Activated CD4-positive, CD25-positive, alpha-beta regulatory T cell treated with anti-CD3 and anti-CD28 coated beads, Interleukin-2, amount 50 U/mL, for 16 hours (primary cell): ENCODE measurements at places on chromosomes 7 and 10.

DNA sequence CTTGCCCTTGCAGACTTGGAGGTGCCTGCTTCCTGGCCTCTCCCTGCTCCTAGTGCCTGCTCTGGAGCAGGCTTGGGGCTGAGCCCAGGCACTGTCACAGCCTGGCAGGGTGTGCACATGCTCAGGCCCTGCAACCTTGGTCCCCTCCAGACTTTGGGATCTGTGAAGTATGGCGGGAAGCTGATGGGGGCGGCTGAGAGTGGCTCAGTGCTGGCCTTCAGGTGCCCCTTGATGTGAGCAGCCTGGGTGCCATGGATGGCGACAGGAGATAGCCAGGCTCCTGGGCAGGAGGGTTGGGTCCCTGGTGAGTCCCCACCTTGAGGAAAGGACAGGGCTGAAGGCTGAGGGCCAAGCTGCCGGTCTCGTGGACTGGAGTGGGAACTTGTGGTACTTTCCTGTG is 700.4 kb upstream of the KCND2 start:
- no peak for DNase-seq

DNA sequence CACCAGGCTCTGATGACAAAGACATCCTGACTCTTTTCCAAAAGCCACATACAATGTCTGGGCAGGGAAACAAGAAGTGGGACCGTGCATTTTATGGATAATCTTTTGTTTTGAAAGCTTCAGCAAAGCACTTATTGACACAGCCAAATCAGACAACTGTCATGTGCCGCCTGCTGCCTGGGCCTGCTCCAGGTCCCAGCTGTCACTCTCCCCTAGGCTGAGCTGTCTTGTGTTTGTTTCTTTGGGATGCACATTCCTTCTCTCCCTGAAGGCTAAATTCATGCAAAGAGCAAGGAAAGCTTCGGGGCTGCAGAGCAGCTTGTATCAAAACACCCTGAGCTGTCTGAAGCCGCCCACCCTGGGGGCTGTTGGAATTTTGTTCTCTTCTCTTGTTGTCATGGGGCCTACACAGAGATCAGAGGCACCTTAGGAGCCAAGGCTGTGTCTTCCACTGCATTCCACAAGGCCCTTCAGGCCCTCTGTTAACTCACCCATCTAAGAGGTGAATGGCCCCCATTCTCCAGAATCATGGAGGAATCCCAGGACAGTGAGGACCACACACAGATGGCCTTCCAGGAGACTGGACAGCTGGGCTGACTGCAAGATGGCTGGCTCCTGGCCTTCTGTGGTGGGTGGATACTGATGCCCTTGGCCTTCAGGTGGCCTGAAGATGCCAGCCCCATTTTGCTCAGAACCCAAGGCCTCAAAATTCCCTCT is 17.8 kb upstream of the SLC18A2 start:
- DNase-seq: no peak

DNA sequence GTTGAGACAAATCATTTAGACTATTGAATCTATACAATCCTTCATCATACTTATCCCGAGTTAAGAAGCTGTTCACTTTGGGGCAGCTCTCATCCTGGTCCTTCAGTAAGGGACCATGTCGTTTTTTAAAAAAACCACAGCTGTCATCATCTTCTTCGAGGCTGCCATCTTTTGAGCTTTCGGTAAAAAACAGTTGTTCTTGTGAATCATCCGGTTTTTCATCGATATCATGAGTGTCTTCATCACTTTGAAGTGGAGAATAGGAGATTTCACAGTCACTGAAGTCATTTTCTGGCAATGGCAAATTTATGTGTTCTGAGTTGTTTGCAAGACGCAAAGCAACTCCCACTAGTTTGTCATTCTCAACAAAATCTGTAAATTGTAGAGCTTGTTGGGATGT is 3.9 kb downstream of the DCLRE1A start:
- DNase-seq: no peak

GRCh38 chr7:2000153-2000687 is 232.5 kb downstream of the MAD1L1 start:
- DNase-seq: no peak

GRCh38 chr10:23095404-23095965 is at the start of gene MSRB2:
Gene MSRB2 (plus strand): TSS chr10:23095579. CDS start chr10:23095609, 30 bp downstream.
- peak; percentile 34 for DNase-seq

DNA sequence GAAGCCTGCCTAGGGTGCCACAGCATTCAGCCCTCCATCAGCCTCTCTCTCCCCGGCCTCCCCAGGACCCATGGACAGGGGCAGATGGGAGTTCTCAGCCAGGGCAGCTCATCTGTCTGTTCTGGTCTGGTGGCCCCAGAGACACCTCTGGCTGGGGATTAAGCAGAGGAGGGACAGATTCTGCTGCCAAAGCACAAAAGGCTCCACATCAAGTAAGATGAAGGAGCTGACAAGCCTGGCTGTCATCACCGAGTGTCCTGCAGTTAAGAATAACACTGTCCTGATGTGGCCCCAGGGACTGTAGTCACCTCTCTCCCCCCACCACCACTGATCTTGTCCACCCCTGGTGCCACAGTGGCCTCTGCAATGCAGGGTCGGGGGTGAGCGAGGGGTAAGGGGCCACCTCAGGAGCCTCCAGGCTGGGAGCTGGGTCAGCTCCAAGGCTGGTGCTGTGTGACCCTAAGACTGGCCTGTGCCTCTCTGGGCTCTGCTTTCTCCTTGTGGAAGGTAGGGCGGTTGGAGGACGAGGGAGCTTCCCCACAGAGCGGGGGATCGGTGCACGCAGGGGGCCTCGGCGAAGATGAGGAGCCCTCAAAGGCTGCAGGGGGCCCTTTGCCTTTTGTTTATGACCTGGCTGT is 18.7 kb downstream of the C10orf105 start:
- no peak for DNase-seq

DNA sequence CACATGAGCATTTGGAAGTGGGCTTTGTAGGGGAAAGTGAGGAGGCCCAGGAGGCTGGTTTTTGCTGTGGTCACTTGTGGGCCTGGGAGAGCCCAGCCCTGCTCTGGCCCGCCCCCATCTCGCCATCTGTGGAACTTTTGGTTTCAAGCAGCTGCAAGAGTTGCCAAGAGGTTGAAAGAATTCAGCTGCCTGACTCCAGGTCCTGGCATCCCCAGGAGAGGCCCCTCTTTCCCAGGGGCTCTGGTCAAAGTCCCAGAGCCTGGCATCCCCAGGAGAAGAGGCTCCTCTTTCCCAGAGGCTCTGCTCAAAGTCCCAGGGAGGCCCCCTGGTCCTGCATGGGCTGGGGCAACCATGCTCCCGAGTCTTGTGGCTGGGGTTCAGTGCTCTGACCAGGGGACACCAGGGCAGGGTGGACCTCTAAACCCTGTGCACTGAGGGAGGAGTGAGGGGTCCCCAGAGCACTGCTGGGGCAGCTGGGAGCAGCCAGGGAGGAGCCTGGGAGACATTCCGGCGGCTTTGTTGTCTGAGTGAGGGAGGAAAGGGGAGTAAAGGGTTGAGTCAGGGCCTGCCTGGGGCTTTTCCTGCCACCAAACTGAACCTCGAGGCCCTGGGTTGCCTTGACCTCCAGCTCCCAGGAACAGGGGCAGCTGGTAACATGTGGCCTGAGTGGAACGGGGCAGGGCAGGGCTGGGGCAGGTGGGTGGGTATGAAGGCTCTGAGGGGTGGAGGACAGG is 27.7 kb upstream of the CSGALNACT2 start:
- DNase-seq: no peak

DNA sequence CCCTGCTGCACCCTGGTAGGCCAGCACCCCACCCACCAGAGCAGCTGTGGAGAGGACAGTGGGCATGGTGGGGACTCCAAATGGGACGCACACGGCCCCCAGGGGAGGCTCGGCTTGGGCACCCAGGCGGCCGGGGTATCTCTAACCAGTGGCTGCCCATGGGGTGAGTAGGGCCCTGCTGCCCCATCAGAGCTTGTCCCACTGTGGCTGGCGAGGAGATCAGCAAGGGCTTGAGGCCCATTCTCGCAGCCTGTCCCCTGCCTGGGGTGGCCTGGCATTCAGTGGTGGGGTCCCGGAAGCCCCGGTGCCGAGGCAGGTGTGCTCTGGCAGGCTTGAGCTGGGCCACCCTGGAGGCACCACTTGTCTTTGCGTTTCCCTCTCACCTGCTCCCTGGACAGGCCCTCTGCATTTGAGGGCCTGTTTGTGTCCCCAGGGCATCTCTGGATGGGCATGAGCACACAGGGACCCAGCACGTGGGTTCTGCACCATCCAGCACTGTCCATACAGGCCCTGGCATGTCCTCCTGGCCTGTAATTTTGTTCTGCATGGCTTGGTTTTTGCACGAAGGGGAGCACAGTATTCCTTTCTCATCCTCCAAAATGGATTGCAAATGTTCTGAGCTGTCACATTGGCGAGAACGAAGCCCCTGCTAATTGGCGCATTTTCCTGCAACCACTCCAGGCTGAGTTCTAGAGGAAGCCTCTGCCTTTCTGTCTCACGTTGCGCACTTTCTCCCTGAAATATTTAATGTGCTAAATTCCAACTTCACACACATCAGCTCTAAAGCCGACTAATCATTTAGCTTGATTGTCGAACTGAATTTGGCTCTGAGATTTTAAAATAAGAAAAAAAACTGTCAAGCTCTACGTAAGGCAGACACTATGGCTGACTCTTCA is 27.2 kb downstream of the PWWP2B start:
- no peak for DNase-seq

DNA sequence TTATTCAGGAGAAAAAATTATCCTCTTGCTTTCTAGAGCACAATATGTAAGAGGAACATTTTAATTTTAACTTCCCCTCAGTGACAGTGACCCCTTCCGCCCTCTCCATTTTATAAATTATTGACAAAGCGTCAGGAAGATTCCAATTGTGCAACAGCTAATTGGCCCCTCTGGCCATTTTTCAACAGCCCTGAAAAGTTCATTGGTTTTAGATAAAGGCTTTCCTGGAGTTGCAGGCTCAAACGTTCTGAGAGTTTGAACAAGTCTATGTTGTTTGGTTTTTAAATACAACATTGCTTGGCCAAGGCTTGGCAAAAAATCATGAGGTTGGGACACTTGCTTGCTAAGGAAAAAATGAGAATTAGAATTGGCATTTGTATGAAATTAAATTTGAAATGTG is 422.2 kb upstream of the ANKRD30A start:
- DNase-seq: no peak

DNA sequence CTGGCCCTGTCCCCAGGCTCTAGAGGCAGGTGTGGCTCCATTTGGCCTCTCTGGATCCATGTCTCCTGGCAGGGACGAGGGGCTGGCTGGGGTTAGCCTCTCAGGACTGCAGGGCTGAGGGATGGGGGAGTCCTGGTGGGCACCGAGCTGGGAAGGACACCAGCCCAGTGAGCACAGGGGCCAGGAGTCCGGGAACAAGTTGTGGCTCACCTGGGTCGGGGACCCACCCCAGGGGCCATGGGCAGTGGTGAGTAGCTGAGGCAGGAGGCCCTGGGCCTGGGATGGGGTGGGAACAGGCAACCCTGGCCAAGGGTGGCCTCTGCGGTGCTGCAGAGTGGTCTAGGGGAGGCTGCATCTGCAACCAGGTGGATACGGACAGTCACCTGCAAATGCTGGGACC is 24.1 kb downstream of the ANTXRL start:
- DNase-seq: no peak
